Pulmonary artery endothelial cell (primary cell): ENCODE measurements at places on chromosomes 7 and 10.

GRCh38 chr10:104643303-104643663 lies 2.2 kb downstream of the SORCS3 start:
- DNase-seq = no peak

DNA sequence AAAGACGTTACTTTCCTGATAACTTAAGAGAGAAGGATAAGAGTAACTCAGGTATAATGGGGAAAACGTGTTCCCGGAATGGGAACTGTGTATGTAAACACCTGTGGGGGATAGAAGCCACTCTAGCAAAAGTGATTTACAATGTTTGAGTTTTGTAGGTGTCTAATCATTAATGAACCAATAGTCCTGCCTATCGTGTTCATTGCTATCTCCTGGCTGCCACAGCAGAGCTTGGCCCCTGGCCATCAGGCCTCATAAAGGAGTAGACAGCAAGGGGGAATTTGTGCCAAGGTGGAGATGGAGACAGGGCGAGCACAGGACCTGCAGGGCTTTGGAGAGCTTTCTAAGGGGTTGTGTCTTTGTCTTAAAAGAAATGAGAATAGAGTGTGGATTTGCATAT lies 102.1 kb downstream of the GAD2 start:
- no peak for DNase-seq

DNA sequence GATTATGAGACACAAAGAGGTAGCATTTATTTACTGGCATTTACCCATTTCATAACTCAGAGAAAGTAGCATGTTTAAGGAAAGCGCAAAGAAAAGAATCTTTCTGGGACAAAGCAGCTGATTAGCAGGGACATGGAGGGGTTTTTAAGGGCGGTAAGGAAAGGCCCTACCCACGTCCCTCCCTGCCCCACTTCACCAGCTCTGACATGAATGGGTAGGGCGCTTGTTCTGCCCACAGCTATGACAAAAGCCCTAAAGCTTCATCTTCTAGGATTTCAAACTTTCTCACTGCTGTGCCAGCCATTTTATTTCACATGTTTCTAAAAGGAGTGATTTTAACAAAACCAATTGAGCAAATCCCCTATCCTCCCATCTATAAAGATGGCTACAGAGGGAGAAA lies 406.9 kb upstream of the KLF6 start:
- DNase-seq = no peak

GRCh38 chr10:71978476-71978875 lies 14.3 kb downstream of the CHST3 start:
- DNase-seq = peak; percentile 72

DNA sequence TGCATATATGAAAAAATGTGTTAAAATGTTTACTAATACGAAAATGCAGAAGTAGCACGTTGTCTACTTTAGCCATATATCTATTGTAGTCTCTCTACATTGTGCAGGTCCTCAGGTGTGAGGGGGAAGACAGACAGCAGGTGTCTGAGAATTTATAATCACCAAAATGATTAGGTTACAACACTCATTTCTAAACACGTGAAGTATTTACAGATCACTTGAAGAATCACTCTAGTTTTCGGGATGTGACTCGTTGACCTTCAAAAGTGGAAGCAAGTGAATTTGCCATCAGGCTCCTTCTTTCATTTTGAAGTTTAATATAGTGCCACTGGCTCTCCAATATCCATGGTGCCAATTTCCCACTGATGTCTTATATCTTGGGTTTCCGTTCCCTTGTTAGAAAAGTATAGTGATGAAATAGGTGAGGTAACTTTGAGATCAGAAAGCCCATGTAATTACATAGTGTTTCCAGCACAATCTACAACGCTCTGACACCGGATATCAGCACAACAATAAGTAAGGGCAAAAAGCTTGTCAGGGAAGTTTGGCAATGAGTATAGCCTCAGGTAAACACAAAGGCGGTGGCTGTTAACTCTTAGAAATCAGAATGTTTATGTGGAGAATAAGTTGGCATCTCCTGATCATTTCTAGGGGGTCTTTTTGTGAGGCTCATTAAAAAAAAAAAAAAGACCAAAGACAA lies 57.5 kb upstream of the SP4 start:
- DNase-seq = no peak

DNA sequence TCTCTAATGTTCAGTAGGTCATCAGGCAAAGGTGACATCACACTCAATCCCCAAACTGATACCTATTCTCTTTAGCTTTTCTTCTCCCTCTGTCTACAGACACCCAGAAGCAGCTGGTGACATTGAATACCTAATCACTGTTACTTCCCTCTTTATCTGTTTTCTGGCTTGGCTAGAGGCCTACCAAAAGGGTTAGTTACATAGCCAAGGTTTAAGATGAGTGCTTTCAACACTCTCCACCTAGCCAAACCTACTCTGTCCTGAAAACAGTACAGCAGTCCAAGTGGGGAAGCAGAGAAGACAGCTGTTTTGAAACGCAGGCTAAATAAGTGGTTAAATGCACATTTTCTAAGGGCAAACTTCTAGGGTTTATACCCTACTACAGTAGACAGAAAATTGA lies 39.4 kb downstream of the CCNJ start:
- DNase-seq = no peak
